ENCODE measurements at places on chromosomes 12 and 14. TPM values are rescaled to one million over a fixed set of nuclear protein-coding genes. Genes with fewer than 3 reads are reported as not detected.

- no peak for DNase-seq
- H3K4me1 ChIP-seq: peaks cover 6% of the 10 kb centered on the region
- no peak overlapping the region for H3K4me3 ChIP-seq
- H3K27me3 ChIP-seq: no peaks in the 10 kb centered on the region
- H3K36me3 ChIP-seq: no peaks in the 10 kb centered on the region
These were observed 28.5 kb upstream of the NFYB start for GRCh38 chr12:104166465-104166864.

DNA sequence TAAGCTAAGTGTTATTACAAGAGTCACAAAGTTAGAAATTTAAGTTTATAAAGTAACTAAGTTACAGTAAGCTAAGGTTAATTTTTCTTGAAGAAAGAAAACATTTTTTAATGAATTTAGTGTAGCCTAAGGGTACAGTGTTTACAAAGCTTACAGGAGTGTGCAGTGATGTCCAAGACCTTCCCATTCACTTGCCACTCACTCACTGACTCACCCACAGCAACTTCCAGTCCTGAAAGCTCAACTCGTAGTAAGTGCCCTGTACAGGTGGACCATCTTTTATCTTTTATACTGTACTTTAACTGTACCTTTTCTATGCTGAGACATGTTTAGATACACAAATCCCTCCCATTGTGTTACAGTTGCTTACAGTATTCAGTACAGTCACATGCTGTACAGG is 60.9 kb upstream of the TMEM263 start:
- H3K4me3 ChIP-seq: no peak overlapping the region
- DNase-seq: no peak
- H3K36me3 ChIP-seq: no peaks in the 10 kb centered on the region
- H3K4me1 ChIP-seq: peaks cover 3% of the 10 kb centered on the region

DNA sequence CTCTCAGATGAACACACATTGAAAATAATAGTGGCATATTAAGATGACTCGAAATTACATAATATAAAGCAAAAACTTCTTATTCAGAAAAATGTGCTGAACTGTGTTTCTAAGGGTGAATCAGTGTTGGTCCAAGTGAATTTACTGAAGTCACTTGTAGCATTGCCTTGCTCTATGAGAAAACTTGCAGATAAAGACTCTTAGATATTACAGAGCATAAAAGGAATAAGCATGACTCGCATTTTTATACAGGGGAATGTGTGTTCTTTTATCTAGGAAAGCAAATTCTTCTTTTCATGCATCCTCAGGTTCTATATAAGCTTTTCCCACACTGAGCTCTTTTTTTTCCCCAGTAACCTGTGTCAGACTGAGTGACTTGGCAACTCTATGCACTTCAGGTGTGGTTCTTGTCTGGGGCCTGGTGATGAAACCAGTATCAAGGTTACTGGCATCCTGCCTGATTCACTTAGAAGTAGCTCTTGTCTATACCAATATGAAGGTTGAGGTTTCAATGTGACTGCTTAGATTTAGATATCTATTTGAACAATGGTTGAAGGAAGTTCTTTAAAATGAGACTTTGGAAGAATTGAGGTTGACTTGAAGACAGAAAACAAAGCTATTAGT is 76.1 kb downstream of the OTOGL start:
- H3K27me3 ChIP-seq: no peaks in the 10 kb centered on the region
- no peaks in the 10 kb centered on the region for H3K4me1 ChIP-seq
- peak; percentile 13 for DNase-seq

- H3K36me3 ChIP-seq: no peaks in the 10 kb centered on the region
- no peak overlapping the region for H3K27ac ChIP-seq
- H3K4me1 ChIP-seq: peaks cover 8% of the 10 kb centered on the region
- H3K27me3 ChIP-seq: peaks cover 28% of the 10 kb centered on the region
These were observed 156.0 kb downstream of the EGLN3 start for GRCh38 chr14:33794791-33795305.

The GARIN6 gene
- total RNA-seq: not detected

DNA sequence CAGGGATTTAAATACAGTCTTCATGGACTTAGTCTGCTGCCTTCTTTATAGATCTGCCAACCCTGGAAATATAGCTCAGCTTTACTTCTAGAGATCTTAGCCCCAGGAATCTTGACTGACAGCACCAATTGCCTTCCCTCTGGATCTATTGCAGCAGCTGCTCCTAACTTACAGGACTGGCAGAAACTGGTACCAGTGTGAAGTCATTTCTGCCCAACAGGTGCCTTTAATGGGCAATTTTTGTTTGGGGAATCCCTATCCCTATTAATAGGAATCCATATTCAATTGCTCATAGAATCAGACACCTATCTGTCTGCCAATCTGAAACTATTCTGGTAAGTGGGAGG is 27.2 kb downstream of the SPX start:
- H3K27ac ChIP-seq: no peak overlapping the region
- H3K4me3 ChIP-seq: no peak overlapping the region
- H3K36me3 ChIP-seq: no peaks in the 10 kb centered on the region
- DNase-seq: no peak
- H3K27me3 ChIP-seq: no peaks in the 10 kb centered on the region

The REM2 gene
- total RNA-seq: 0.69 TPM

The SPSB2 gene
- 2.8 TPM for total RNA-seq

- no peaks in the 10 kb centered on the region for H3K36me3 ChIP-seq
- H3K27me3 ChIP-seq: no peaks in the 10 kb centered on the region
- no peak overlapping the region for H3K4me3 ChIP-seq
- H3K27ac ChIP-seq: no peak overlapping the region
- peaks cover 35% of the 10 kb centered on the region for H3K4me1 ChIP-seq
These were observed 4.9 kb downstream of the SLC48A1 start for GRCh38 chr12:47777741-47778558.

The CLEC6A gene
- total RNA-seq: not detected

- no peaks in the 10 kb centered on the region for H3K36me3 ChIP-seq
- H3K4me3 ChIP-seq: no peak overlapping the region
- H3K27me3 ChIP-seq: no peaks in the 10 kb centered on the region
- no peaks in the 10 kb centered on the region for H3K4me1 ChIP-seq
- no peak overlapping the region for H3K27ac ChIP-seq
- DNase-seq: no peak
These were observed 158.0 kb downstream of the CAPZA3 start for GRCh38 chr12:18895946-18896345.

- no peaks in the 10 kb centered on the region for H3K36me3 ChIP-seq
- DNase-seq: no peak
- H3K4me3 ChIP-seq: no peak overlapping the region
- no peaks in the 10 kb centered on the region for H3K4me1 ChIP-seq
- H3K27me3 ChIP-seq: no peaks in the 10 kb centered on the region
- H3K27ac ChIP-seq: no peak overlapping the region
These were observed 52.8 kb downstream of the FRMD6 start for GRCh38 chr14:51704545-51704944.
